ENCODE measurements at places on chromosomes 7 and 10.

DNA sequence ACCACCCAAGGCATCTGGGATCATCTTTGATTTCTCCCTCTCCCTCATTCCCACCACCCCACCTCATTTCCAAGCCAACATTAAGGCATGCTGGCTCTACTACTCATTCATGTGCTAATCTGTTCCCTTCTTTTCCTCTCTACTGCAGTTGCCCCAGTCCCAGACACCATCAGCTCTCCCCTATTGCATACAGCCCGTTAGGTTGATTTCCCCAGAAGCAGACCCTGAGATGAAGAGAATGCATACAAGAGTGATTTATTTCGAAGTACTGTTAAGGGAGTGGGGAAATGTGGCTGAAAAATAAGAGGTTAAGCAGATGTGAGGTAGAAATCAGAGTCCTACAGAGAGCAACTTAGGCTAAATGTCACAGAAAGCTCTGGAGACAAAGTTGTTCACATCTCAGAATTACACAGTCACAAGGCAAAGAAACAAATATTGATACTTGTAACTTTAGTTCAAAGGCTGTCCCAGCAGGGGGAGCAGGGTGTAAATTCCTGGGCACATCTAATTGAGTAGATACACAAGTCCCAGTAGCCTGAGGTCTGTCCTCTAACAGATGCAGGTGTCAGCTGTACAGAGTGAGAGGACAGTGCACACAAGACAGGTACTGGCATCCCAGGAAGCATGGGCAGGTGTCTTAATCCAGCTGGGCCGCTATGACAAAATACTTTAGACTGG is 20.9 kb downstream of the AKR1D1 start:
- no peak overlapping the region for H3K27ac ChIP-seq
- no peaks in the 10 kb centered on the region for H3K36me3 ChIP-seq
- H3K4me1 ChIP-seq, result no peaks in the 10 kb centered on the region
- no peak overlapping the region for H3K4me3 ChIP-seq
- peaks cover 3% of the 10 kb centered on the region for H3K27me3 ChIP-seq

DNA sequence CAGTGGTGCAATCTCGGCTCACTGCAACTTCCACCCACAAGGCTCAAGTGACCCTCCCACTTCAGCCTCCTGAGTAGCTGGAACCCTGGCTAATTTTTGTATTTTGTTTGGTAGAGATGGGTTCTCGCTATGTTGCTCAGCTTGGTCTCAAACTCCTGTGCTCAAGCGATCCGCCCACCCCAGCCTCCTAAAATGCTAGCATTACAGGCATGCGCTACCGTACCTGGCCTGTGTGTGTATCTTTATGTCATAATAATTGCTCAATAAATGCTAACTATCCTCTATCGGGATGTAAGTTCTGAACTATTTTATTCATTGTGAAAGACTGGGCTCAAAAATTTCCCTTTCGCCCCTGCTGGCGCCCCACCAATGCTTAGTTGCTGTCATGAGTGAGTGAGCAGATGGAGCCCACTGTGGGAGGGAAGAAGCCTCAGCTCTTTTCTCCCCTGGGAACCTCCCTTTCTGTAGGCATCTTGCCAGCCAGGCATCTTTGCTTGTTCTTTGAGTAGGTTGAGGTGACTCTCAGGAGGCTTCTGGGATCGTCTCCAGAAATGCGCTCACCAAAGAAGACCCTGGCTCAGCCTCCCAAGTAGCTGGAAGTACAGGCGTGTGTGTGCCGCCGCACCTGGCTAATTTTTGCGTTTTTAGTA is 38.3 kb downstream of the CAMK1D start:
- no peak overlapping the region for H3K27ac ChIP-seq
- H3K36me3 ChIP-seq, result no peaks in the 10 kb centered on the region

GRCh38 chr10:78339251-78339650 is 305.6 kb downstream of the RPS24 start:
- no peak for DNase-seq
- no peak overlapping the region for H3K4me3 ChIP-seq
- H3K36me3 ChIP-seq, result no peaks in the 10 kb centered on the region
- H3K4me1 ChIP-seq, result no peaks in the 10 kb centered on the region

GRCh38 chr7:95279417-95279816 is 44.9 kb downstream of the PON1 start:
- DNase-seq, result no peak
- H3K27ac ChIP-seq, result no peak overlapping the region
- no peaks in the 10 kb centered on the region for H3K27me3 ChIP-seq
- H3K4me1 ChIP-seq, result no peaks in the 10 kb centered on the region
- H3K36me3 ChIP-seq, result no peaks in the 10 kb centered on the region
- H3K4me3 ChIP-seq, result no peak overlapping the region

- H3K4me3 ChIP-seq, result no peak overlapping the region
- DNase-seq, result no peak
- no peaks in the 10 kb centered on the region for H3K4me1 ChIP-seq
- no peaks in the 10 kb centered on the region for H3K27me3 ChIP-seq
Observed at GRCh38 chr7:30241767-30242166, 42.6 kb upstream of the ZNRF2 start.

- no peak overlapping the region for H3K4me3 ChIP-seq
- peak overlapping the region; percentile 70 for H3K27ac ChIP-seq
- no peaks in the 10 kb centered on the region for H3K36me3 ChIP-seq
Observed at GRCh38 chr7:25028370-25029021, 48.5 kb upstream of the OSBPL3 start.

DNA sequence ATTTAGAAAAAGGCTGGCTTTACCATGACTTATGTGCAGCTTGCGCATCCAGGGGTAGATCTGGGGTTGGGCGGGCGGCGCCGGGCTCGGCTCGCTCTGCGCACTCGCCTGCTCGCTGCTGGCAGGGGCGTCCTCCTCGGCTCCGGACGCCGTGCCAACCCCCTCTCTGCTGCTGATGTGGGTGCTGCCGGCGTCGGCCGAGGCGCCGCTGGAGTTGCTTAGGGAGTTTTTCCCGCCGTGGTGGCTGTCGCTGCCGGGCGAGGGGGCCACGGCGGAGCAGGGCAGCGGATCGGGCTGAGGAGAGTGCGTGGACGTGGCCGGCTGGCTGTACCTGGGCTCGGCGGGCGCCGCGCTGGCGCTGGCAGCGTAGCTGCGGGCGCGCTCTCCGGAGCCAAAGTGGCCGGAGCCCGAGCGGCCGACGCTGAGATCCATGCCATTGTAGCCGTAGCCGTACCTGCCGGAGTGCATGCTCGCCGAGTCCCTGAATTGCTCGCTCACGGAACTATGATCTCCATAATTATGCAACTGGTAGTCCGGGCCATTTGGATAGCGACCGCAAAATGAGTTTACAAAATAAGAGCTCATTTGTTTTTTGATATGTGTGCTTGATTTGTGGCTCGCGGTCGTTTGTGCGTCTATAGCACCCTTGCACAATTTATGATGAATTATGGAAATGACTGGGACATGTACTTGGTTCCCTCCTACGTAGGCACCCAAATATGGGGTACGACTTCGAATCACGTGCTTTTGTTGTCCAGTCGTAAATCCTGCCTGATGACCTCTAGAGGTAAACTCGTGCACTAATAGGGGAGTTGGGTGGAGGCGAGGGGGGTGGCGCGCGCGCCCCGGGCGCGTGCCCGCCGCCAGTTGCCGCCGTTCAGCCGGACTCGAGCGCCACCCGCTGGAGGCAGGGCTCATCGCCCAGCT is at the start of gene HOXA5:
HOXA5 (minus strand) TSS at position 659 of the 927 bp plus-strand sequence; CDS start at position 585, 74 bp downstream.
- no peak for DNase-seq
- H3K36me3 ChIP-seq, result no peaks in the 10 kb centered on the region
- H3K27ac ChIP-seq, result no peak within 1 kb of the TSS

DNA sequence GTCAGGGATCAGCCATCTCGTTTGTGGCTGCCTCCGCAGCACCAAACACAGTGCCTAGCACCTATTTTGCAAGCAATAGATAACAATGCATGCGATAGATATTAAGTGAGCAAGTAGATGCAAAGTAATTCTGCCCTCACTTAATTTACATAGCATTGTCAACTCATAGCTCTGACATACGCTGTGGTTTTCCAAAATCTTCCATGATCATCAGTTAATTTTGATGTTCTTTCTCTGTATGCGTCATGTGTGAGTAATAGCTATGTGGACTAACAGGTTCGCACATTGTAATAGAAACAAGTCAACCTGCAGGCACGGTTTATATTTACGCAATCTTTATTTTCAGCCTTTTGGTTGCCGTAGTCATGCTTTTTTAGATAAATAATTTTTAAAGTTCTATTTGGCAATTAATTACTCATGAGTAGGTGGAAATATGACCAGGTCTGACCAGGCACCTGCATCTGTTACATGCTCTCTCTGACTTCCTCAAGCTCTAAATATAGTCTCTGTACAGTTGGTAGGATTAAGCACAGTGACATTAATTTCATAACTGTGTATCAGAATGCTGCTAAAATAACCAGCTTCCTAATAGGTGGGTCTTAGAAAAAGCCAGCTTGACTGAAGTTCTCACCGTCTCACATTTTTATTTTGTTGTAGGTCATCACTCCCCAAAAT is 13.3 kb downstream of the MAP3K8 start:
- H3K27ac ChIP-seq, result no peak overlapping the region
- no peak overlapping the region for H3K4me3 ChIP-seq
- no peaks in the 10 kb centered on the region for H3K27me3 ChIP-seq
- H3K36me3 ChIP-seq, result peaks cover 34% of the 10 kb centered on the region

GRCh38 chr7:28020302-28020940 is 160.2 kb downstream of the JAZF1 start:
- H3K27me3 ChIP-seq, result no peaks in the 10 kb centered on the region
- peaks cover 5% of the 10 kb centered on the region for H3K4me1 ChIP-seq
- no peak overlapping the region for H3K4me3 ChIP-seq
- peak; percentile 12 for DNase-seq

DNA sequence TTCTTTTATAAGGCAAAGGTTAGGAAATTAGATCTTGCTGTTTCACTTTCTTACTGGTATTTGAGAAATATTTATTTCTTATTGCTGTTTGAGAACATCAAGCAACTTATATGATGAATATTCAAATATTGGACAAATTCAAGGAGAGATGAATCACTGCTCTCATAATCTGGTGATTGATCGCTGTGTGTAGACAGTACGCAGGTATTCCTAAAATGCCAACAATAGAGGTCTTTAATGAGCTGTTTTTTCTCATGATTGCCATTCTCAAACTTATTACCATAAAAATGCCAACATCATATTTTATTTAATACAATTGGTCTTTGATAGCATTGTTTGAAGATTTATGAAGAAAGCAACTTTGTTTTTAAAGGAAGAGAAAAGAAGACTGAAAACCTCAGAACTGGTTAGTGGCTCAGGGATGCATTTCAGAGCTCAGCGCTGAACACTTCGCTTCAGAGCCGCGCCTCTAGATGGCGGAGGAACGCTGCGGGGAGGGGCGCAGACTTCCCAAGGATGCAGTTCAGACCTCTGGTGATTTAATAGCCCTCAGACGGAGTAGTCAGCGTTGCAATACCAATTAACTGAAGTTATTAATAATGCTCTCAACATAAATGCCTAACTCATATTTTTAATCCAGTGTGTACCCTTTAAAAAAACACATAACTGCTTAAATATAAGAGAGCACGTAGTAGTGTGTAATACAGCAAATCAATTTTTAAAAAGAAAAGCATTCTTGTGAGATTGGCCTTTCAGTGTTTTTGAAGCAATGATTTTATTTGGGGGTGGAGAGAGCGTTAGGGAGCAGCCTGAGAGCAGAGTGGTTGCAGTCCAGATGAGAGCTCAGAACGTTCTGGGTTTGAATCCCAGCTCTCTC is 38.5 kb upstream of the STEAP4 start:
- H3K27me3 ChIP-seq, result peaks cover 3% of the 10 kb centered on the region
- no peak overlapping the region for H3K4me3 ChIP-seq
- DNase-seq, result no peak
- H3K36me3 ChIP-seq, result no peaks in the 10 kb centered on the region

- no peak for DNase-seq
- H3K36me3 ChIP-seq, result no peaks in the 10 kb centered on the region
- peaks cover 2% of the 10 kb centered on the region for H3K27me3 ChIP-seq
- no peaks in the 10 kb centered on the region for H3K4me1 ChIP-seq
- H3K27ac ChIP-seq, result no peak overlapping the region
- no peak overlapping the region for H3K4me3 ChIP-seq
Observed at GRCh38 chr10:22429146-22429545, 83.8 kb downstream of the SPAG6 start.

- H3K27me3 ChIP-seq, result no peaks in the 10 kb centered on the region
- DNase-seq, result no peak
- H3K4me3 ChIP-seq, result no peak overlapping the region
- no peaks in the 10 kb centered on the region for H3K36me3 ChIP-seq
- H3K4me1 ChIP-seq, result no peaks in the 10 kb centered on the region
Observed at GRCh38 chr7:117448655-117449054, 21.4 kb upstream of the ASZ1 start.

- no peak overlapping the region for H3K4me3 ChIP-seq
- no peaks in the 10 kb centered on the region for H3K27me3 ChIP-seq
- no peaks in the 10 kb centered on the region for H3K4me1 ChIP-seq
- H3K27ac ChIP-seq, result no peak overlapping the region
- no peak for DNase-seq
Observed at GRCh38 chr7:85111761-85112160, 75.1 kb downstream of the SEMA3D start.

GRCh38 chr10:25280076-25280475 is 105.3 kb downstream of the GPR158 start:
- no peaks in the 10 kb centered on the region for H3K4me1 ChIP-seq
- H3K36me3 ChIP-seq, result no peaks in the 10 kb centered on the region
- no peak overlapping the region for H3K4me3 ChIP-seq
- no peak overlapping the region for H3K27ac ChIP-seq

Measured in T-cell (primary cell).